GM23248 (cell line): ENCODE measurements at places on chromosomes 4 and X. TPM values are rescaled to one million over a fixed set of nuclear protein-coding genes. Genes with fewer than 3 reads are reported as not detected.

DNA sequence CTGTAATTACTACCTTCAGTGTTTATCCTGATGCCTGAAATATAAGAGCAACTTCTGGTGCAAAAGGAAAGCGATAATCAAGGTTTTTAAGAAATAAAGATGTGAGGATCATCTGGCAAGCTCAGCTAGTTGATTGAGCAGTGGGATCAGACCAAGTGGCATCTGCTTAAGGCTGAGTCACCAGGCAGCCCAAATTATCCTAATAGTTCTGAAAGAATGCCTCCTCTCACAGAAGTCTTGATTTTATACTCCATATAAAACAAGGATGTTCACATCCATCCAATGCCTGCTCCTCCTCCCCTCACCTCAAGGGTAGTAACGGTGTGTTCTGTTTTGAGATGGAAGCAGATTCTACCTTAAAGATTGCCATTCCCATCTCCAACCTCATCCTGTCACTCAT lies 134.5 kb upstream of the RASGEF1B start:
- peaks cover 21% of the 10 kb centered on the region for H3K4me1 ChIP-seq
- DNase-seq = peak; percentile 30
- H3K36me3 ChIP-seq = no peaks in the 10 kb centered on the region
- no peak overlapping the region for H3K27ac ChIP-seq
- H3K4me3 ChIP-seq = no peak overlapping the region
- no peaks in the 10 kb centered on the region for H3K27me3 ChIP-seq

RTL9 gene
- 0.13 and 0.97 TPM in 2 replicates for total RNA-seq

GNRHR gene
- total RNA-seq = not detected in 2 replicates

GRCh38 chrX:11380187-11380844 lies 87.1 kb downstream of the AMELX start:
- no peaks in the 10 kb centered on the region for H3K27me3 ChIP-seq
- peak; percentile 67 for DNase-seq
- H3K36me3 ChIP-seq = no peaks in the 10 kb centered on the region
- H3K4me1 ChIP-seq = peaks cover 10% of the 10 kb centered on the region
- peak overlapping the region; percentile 39; the same call in 1 of the 2 replicates for H3K27ac ChIP-seq

ALB gene
- not detected in 2 replicates for total RNA-seq

GRCh38 chrX:1336948-1337779 lies 579 bp downstream of the IL3RA start:
- H3K27me3 ChIP-seq = no peaks in the 10 kb centered on the region
- H3K27ac ChIP-seq = no peak overlapping the region
- H3K36me3 ChIP-seq = no peaks in the 10 kb centered on the region
- no peak for DNase-seq

CCKAR gene
- not detected in 2 replicates for total RNA-seq

- H3K36me3 ChIP-seq = no peaks in the 10 kb centered on the region
- peak; percentile 67 for DNase-seq
- H3K4me3 ChIP-seq = no peak overlapping the region
- no peak overlapping the region for H3K27ac ChIP-seq
These were observed 9.4 kb downstream of the UVSSA start for GRCh38 chr4:1356181-1356998.

AFM gene
- not detected in 2 replicates for total RNA-seq
